ENCODE measurements at places on chromosomes 1 and 21.

- DNase-seq = no peak
Measured at GRCh38 chr1:10539411-10540043, 64.8 kb downstream of the PEX14 start.

DNA sequence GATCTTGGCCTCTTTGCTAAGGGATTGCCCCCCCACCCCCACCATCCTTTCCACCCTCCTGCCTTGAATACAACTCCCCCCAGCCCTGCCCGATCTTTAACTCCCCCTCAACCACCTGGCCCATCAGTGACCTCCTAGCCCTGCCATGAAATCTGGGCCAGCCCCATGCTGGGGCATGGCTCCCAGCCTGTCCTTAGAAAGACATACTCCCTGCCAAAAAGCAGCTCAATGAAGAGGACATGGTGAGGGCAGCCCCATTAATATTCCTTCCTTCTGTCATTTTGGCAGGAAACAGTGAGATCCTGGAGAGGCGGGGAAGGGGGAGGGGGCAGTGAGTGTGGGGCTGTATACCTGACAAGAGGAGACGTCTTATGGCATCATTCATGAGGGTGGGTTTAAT lies 66.8 kb upstream of the DISP3 start:
- DNase-seq = no peak

- DNase-seq = no peak
Measured at GRCh38 chr1:53413175-53414001, 45.8 kb upstream of the DMRTB1 start.

- DNase-seq = no peak
Measured at GRCh38 chr1:161985301-161985822, 38.3 kb downstream of the OLFML2B start.

DNA sequence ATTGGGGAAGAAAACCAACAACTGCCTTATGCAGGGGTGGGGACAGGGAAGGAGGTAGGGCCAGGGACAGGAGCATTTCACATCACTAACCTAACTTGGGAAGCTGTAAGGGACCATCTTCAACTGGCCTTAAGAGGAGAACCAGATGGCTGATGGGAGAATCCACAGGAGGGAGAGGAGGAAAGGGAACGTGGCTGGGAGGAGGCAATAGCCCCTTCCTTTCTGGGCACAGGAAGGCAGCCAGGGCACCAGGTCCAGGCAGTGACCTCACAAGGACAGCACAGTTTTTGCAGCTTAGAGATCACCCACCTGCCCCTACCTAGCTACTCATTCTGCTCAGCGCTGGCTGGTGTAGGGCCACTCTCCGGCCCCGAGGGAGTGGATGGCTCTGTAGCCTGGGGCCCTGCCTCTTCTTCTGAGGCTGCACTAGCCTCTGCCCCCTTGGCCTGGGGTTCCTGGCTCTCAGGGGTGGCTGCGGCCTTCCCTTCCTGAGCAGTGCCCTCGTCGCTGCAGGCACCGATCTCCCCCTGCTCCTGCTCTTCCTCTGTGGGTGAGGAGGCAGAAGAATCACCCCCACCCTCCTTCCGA lies 1.7 kb downstream of the MARCKSL1 start:
- DNase-seq = no peak

DNA sequence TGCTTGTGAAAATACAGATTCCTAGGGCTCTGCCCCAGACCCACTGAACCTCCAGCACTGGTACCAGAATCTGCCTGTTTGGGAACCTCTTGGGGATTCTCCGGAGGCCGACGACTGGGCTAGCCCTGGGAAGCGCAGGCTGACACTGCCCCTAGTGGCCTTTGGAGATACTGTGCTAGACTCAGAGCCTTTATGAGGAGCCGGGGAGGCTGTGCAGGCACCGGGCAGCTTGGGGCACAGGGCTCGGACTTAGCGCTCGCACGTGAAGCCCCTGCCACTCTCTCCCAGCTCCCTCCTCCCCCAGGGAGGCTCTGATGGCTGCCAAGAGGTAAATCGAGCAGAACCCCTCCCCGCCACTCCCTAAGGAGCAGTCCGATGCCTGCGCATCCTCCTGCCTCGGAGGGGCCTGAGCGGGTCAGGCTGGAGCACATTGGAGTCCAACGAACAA lies 144.6 kb upstream of the TNR start:
- no peak for DNase-seq

DNA sequence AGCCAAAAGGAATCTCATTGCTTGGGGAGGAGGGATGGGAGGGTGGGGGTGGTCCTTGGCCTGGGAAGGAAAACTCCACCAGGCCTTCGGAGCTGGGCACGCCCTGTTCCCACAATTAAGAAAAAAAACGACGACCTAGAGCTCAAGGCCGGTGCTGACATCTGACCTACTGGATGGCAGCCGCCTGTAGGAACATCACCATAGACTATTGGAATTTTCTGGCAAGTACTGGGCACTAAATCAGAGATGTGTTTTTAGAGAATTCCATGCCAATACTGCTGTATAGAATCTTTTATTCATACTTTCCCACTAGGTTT lies 729 bp downstream of the NADK start:
- no peak for DNase-seq

GRCh38 chr1:167454894-167455785 lies 63.2 kb downstream of the CD247 start:
- peak; percentile 70 for DNase-seq

DNA sequence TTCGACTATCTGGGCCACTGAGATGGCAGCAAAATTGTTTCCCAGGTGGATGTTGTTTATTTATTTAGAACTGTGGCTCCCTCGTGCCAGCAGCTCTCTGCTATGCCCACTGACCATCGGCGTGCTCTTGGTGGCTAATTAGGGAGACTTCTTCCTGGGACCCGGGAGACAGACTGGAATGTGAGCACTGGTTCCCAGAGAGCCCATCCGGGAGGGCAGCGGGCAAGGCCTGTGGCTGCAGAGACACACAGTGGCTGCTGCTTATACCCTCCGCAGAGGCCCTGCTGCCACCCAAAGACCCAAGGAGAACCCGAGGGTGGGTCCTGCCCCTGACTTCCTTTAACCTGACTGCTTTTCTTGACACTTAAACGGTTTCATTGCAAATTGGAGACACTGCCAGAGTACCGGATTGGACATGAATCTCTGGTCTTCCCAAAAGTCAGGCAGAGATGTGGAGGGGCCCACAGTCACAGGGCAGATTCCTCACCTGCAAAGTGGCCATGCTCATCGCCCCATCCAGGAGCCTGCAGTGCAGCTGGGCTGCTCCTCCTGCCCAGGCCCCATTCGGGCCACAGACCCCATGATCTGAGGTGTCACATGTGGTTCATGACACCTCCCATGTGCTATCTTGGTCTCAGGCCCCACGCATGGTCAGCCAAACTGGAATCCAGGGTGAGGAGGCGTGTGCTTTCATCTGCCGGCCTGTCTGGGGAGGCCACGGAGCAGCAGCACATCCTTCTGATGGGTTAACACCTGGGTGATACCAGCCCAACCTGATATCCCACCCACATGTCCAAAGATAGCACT lies 5.7 kb upstream of the MATN1 start:
- DNase-seq = no peak

- DNase-seq = peak; percentile 73
Measured at GRCh38 chr1:32066489-32066873, 6.3 kb upstream of the TMEM39B start.

DNA sequence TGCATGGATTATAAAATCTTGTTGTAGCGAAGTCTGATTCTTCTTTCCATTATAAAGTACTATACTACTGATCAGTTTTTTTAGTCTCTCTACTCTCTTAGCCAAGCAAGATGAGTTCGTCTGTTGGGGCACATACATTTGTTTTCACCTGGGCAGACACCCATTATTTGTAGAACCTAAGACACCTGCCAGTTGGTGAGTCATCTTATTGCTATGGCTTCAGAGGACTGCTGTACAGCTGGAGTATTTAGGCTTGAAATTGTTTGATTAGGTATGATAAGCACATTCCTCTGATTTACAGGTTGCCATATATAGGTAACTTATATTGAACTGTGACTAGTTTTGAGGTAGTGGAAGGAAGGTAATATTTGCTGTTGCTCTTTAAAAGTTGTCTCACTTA lies 17.2 kb downstream of the RBM15 start:
- no peak for DNase-seq

- DNase-seq = no peak
Measured at GRCh38 chr1:164787834-164788231, 228.8 kb downstream of the PBX1 start.

- DNase-seq = no peak
Measured at GRCh38 chr21:45180246-45180599, 105.8 kb downstream of the ADARB1 start.

- DNase-seq = no peak
Measured at GRCh38 chr1:40081871-40082270, 15.2 kb downstream of the PPT1 start.

Measured in Peyer's patch (tissue), 4 donors.